ENCODE measurements at places on chromosomes 6 and 20.
A peak's percentile ranks its signal among the peaks of the same experiment; 100 is the strongest.

DNA sequence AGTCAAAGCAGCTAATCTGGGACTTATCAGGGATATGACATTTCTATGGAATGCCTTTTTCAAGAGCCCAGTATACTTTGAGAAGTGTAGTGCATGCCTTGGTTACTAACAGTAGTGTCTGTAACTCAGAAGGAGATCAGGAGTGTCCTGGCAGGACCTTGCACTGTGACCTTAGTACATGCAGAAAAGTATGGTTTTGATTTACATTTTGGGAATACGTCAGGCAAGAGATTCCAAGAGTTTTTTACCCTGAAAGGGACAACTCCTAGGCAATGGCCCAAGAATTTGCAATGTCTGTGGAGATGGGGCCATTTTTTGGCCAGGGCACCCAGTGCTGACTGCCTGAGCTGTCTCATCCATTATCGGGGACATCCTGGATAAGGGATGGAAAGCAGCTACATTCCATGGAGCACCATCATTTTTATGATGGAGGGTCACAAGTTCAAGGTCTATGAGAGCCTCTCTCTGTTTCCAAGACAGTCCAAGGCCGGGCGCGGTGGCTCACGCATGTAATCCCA, 80.2 kb downstream of the FAM50B start:
- no peak for DNase-seq

DNA sequence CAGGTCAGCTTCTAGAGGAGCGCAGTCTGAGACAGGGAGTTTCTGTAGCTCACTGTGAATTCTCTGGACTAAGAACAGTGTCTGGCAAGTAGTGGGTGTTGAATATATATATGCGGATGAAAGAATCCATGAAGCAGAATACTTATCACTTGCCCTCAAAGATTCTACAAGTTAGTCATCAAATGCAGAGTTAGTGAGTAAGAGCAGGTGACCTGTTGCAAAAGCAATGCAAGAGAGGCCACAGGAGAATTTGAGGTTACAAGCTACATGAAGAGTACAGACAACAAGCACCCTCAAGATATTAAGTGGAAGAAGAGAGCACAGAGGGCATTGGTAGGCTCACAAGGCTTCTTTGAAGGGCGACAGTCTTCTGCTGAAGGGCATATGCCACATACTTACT, 103.4 kb upstream of the BTBD3 start:
- no peak for DNase-seq

DNA sequence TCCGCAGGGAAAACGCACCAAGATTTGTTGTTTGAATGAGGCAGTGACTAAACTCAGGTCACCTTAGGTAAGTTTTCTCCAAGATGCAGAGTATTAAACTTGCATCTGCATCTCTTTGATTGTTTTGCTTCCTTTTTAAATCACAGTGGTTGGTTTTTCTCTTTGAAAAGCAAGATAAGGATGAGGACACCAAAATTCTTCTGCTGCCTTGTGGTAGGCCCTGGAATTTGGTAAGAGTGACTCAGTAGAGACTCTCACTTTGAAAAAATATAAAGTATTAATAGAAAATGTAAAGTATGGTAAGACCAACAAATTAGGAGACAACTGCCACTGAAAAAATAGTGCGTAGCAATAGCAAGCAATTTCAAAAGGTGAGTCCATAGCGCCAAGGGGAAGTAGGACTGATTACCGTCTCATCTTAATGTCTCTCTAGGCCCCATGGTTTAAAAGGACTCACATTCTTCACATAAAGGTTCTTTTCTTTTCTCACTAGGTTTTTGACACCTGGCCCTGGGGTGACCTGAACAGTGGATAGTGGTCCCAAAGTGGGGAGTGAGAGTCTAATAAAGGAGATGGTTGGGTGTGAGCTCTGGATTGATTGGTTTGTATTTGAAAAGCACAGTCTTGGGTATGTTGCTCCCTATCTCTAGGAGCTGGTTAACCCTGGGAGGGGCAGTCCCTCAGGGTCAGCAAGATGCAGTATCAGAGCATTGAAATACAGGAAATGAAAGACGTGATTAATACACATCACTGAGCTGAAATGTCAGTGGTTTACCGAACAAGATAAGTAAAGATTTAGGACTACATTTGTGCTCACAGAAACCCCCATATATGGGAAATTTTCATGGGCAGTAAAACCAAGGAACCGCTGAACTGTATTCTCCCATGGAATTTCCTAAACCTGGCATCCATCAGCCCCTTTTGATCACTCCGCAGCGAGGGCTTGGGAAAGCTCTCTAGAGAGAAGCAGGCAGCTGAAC, 221.2 kb downstream of the SLC24A3 start:
- DNase-seq = no peak

DNA sequence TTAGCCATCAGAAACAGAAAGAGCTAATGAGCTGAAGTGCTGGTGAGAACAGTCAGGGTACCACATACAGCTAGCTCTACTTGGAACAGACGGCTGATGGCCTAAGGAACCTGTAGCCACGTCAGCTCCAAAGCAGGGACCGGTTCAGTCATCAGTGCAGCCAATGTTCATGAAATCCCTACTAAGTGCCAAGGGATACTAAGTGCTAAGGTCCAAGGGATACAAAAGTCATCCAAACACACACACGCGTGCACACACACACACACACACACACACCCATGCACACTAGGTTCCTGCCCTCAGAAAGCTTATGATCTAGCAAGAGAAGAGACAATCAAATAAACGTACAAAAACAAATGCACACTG, 53.6 kb downstream of the MAP3K5 start:
- no peak for DNase-seq

DNA sequence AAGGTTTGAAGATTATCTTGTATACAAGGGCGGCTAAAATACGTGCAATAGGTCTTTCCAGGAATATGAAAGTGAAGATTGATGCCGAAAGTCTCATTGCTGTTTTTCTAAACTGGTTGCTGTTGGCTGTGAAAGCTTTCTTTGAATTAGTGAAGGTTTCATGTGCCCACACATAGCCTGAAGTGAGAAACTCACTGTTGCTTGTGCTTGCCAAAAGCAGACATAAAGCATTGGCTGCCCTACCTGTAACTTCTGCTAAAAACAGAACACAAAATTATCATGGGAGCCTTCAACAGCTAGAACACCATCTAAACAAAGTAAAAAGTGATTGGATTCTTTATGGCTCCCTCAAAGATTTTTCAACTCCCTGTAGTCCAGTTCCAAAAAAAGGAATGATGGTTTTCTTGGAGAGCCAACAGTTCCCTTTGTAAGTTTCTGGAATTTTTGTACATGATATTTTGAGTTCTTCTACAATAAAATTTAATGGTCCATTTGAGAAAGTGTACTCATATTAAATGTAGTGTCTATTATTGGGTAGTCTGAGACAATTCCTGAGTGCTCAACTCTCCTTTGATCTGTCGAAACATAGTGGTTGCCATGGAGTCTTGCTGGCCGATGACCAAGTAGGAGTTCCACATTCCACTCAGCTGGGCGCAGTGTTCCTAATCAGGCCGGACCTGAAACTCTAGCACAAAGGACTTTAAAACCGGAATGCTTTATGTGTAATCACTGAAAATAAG, 68.5 kb downstream of the PLEKHG1 start:
- DNase-seq = no peak

GRCh38 chr20:56445540-56445939, 22.9 kb upstream of the RTF2 start:
- no peak for DNase-seq

- DNase-seq = no peak
These were observed 82.2 kb upstream of the NAA20 start for GRCh38 chr20:19934792-19935491.

DNA sequence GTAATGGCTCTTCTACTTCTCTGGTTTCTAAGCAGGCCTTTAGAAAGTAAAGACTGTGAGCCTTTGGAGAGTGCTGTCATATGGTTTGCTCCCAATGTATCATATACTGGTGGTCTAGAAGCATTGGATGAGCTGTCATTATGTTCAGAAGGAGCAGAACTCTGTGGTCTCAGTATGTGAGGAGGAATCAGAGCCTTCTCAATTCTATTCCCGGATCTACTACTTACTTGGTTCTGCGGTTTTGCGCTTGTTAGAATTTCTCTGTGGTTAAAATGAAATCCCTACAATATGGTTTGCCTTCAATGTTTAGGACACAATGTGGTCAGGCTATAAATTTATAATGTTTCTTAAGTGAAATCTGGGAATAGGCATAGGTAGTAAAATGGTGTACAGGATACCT, 64.6 kb downstream of the RWDD2A start:
- DNase-seq = peak; percentile 4

GRCh38 chr6:108071736-108072276, 2.7 kb downstream of the OSTM1 start:
- DNase-seq = no peak

DNA sequence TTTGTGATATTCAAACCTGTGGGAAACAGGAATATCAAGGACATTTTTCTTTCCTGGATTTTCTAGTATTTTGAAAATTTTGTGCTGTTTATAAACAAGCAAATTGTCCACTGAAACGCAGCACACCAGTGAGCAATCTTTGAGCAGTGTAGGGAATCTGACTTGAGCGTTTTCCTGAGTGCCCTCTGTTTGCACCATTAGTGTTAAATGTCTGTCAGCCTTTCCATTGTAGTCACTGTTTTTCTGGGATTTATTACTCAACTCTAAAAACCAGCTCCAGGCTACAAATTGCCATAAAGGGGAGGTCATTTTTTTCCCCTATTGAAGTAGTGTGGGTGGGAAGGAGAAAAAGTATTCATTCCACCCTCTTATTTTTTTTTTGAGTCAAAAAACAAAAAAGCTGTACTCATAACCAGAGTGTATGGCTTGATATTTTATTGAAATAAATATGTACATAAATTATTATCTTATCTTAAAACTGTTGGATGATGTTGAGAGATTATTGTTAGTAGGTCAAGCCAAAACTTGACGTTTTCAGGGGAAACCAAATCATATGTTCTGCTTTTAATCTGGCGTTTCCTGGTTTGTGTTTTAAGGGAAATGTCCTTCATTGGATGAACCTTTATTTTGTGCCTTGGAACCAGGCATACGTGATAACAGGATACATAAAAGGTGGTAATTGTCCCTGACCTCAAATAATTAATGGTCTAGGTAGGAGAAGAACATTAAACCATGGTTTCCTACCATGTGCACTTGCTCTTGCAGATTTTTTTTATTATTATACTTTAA, 51.8 kb downstream of the TSHZ2 start:
- DNase-seq = no peak

DNA sequence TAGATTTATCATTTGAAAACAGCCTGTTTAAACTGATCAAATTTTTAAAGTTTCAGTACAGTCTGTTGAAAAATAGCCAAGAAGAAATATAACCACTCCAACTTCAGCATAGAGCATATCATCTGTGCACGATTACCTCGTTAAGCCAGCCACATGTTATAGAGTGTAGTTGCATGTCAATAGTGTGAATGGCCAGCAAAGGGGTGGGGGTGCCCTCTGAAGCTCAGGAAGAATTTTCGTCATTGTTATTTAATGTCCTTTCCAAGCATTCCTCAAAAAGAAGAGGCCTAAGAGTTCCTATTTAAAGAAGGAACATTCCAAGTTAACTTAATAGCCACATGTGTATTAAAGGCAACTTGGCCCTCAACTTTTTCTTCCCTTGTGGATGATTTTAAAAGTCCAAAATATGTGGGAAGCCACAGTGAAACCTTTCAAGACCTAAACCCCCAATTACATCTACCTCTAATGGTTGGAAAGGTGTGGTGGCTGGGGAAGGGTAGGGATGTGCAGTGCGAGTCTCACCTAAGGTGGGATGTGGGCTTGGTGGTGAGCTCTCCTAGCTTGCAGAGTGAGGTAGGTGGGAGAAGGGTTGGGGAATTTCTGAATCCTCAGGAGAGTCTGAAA, 1.8 kb upstream of the CCN2 start:
- DNase-seq = no peak

- DNase-seq = no peak
These were observed 682 bp upstream of the SLA2 start for GRCh38 chr20:36646678-36647077.

GRCh38 chr20:5113615-5113986, 6.2 kb downstream of the PCNA start:
- no peak for DNase-seq

DNA sequence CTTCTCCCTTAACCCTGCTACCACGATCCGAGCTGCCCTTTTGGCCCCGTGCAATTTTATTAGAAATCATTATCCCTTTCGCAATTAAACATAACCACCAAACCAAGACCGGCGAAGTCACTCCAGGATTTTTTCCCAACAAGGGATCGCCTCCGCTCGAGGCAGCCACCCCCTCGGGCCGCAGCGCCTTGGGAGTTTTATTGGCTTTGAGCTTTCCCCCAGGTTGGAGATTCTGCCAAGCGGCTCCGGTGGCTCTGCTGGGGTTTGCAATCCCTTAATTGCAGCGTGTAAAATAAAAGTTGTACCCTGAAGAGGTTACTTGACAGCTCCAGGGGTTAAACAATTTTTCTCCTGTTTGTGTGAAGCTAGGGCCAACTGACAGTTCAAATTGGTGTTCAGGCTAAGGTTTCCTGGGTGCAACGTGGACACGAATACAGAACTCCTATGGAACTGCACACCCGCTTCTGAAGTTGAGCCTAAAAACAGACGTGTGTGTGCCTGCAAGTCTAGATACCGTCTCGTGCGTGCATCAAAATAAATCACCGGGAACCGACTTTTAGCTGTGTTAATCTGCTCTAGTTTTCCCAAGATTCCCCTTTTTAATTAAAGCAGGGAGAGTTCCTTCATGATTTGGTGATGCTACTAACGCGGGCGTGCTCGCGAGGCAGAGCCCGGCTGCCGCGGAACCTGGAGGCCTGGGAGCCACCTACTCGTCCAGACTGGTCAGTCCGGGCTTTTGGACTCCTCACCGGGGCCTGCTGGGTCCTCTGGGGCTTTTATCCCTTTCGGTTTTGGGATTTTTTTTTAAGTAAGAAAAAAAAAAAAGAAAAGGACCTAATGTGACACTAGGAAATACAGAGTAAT, 975 bp upstream of the TFAP2A start:
- peak; percentile 31 for DNase-seq

GRCh38 chr6:144347933-144348332, 62.8 kb downstream of the UTRN start:
- DNase-seq = no peak

- DNase-seq = peak; percentile 97
These were observed 53.4 kb downstream of the TRAF3IP2 start for GRCh38 chr6:111552241-111552744.

GRCh38 chr20:53793783-53794383, 200.2 kb upstream of the ZNF217 start:
- DNase-seq = no peak

GRCh38 chr20:38873050-38873581, 53.1 kb upstream of the FAM83D start:
- DNase-seq = no peak
